Left ventricle myocardium inferior (tissue), 1 donor: ENCODE measurements at places on chromosomes 2 and 18. TPM values are rescaled to one million over a fixed set of nuclear protein-coding genes. Genes with fewer than 3 reads are reported as not detected.

DNA sequence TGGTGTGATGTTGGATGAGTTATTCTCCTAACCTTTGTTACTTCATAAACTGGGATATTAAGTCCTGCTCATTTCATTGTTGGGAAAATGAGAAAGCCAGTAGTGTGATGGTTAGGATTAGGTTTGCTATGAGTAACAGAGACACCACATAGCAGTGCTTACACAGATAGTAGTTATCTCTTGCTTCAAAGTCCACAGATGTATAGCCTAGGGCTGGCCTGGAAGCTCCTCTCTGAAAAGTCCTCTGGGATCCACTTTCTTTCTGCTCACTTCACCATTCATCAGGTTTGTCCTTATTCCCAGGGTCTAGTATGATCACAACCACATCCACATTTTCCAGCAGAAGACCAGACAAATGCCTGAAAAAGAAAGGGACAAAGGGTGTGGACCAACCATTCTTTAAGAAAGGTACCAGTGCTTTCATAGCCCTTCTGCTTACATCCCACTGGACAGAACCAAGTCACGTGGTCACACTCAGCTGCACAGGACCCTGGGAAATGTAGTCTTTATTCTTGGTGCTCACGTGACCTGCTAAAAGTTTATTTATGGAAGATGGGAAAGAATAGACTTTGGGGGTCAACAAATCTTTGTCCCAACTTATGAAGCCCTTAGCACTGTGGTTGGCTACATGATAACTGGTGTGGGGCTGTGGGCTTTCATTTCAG lies 108.9 kb downstream of the INSIG2 start:
- H3K4me3 ChIP-seq = no peak overlapping the region
- H3K27ac ChIP-seq = no peak overlapping the region
- no peaks in the 10 kb centered on the region for H3K4me1 ChIP-seq
- H3K27me3 ChIP-seq = peaks cover 27% of the 10 kb centered on the region
- DNase-seq = no peak

GRCh38 chr18:44840058-44840790 lies 159.5 kb downstream of the SETBP1 start:
- no peaks in the 10 kb centered on the region for H3K27me3 ChIP-seq
- no peak overlapping the region for H3K4me3 ChIP-seq
- peaks cover 49% of the 10 kb centered on the region for H3K4me1 ChIP-seq
- no peaks in the 10 kb centered on the region for H3K36me3 ChIP-seq

DNA sequence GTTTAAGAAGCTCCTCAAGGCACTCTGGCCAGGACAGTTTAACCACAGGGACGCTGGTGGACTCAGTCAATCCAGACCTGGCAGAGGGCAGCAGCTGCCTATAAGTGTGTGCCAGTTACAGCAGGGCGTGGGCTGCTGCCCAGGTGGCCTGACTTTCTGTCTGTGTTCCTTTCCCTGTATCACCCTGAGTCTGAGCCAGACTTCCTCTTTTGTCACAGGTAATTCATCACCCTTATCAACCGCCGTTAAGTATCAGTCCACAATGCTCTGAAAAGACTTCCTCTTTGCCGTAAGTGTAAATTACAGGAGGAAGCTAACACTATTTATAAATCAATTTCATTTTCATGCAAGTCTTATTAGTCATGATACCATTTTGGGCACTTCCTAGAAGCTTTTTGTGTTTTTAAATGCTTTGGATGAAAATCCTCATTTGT lies 7.0 kb downstream of the LPIN1 start:
- H3K27ac ChIP-seq = peak overlapping the region; percentile 61
- no peak for DNase-seq
- no peaks in the 10 kb centered on the region for H3K27me3 ChIP-seq

DNA sequence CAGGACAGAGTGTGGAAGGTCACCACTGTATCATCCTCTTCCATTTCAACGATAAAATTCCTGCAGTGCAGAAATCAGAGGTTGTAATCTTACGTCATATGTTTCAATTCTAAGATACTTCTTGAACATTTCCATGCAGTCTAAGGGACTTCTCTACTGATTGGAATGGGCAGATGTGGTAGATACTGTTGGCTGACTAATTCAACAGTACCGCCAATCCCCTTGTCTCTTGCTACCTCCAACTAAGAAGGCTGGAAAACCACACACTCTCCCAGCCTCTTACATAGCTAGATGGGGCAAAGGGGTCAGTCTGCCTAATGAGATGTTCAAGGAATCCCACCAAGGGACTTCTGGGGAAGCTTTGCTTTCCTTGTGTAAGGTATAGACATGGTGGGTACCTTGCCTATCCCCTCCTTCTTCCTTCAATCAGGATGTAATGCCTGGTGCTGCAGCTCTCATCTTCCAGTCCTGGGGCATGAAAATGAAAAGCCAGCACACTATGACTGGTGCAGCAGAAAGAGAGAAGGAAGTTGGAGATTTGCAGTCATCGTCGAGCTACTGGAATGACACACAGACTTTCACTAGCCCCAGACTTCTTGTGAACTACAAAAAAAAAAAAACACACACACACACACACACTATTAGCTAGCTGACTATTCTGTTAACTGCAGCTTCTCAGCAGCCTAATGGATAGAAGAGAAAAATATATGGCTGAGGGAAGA lies 84.1 kb downstream of the ALPK2 start:
- H3K27me3 ChIP-seq = no peaks in the 10 kb centered on the region
- DNase-seq = no peak
- peaks cover 37% of the 10 kb centered on the region for H3K4me1 ChIP-seq
- peak overlapping the region; percentile 76 for H3K27ac ChIP-seq

- H3K4me1 ChIP-seq = peaks cover 22% of the 10 kb centered on the region
- DNase-seq = no peak
- no peak overlapping the region for H3K4me3 ChIP-seq
- peak overlapping the region; percentile 31 for H3K27ac ChIP-seq
- H3K27me3 ChIP-seq = no peaks in the 10 kb centered on the region
Measured at GRCh38 chr2:168997118-168997521, 34.0 kb downstream of the ABCB11 start.

DNA sequence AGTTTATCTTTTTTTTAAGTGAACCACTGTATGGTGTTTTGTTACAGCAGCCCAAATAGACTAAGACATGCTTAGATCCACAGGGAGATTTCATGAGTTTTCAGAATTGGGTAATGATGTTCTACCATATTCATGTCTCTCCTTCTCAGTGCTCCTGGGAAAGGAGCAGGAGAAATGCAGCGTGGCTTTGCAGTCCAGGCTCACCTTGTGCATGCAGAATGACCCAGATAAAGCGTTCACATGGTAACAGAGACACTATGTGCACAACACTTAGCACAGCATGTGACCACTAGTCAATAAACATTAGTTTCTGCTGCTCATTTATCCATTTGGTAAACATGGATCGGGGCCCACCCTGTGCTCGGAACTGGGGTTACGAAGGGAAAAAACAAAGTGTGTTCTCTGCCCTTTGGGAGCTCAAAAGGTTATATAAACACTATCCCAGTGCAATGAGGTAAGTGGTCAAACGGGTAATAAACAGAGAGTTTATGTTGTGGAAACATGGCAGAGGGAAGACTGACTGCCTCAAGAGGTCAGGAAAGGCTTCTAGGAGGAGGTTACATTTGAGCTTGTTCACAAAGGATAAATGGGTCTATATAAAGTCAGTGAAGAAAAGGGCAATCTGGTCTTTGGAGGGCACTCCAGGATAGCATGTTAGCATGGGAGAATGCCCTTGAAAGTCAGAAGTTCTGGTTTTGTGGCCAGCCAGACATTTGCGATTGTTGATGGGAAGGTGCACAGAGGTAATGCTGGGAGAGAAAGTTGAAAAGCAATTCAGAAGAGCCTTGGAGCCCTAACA lies 299.2 kb downstream of the TDRD15 start:
- H3K27me3 ChIP-seq = no peaks in the 10 kb centered on the region
- H3K27ac ChIP-seq = no peak overlapping the region
- no peaks in the 10 kb centered on the region for H3K36me3 ChIP-seq
- no peaks in the 10 kb centered on the region for H3K4me1 ChIP-seq
- no peak for DNase-seq

DNA sequence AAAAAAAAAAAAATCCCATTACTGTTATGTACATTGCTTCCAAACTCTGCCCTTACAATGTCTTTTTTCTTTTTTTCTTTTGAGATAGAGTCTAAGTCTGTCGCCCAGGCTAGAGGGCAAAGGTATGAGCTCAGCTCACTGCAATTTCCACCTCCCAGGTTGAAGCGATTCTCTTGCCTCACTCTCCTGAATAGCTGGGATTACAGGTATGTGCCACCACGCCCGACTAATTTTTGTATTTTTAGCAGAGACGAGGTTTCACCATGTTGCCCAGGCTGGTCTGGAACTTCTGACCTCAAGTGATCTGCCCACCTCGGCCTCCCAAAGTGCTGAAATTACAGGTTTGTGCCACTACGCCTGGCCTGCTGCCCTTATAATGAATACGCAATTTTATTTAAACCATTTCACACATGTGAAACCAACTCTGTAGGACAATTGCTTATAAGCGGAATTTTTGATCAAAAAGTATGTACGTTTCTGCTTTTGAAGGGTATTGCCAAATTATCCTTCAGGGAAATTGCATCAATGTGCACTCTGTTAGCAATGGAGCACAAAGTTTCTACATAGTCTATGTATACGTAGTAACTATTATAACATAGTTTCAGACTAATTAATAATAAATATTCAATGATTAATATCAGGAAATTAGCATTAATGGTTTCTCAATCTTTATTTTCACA lies 55.7 kb upstream of the ACTR3 start:
- no peaks in the 10 kb centered on the region for H3K36me3 ChIP-seq
- no peak overlapping the region for H3K4me3 ChIP-seq
- H3K4me1 ChIP-seq = no peaks in the 10 kb centered on the region
- H3K27ac ChIP-seq = no peak overlapping the region
- no peak for DNase-seq
- no peaks in the 10 kb centered on the region for H3K27me3 ChIP-seq

- DNase-seq = no peak
- H3K4me1 ChIP-seq = no peaks in the 10 kb centered on the region
- H3K4me3 ChIP-seq = no peak overlapping the region
Measured at GRCh38 chr2:205990104-205990503, 95.9 kb downstream of the INO80D start.

ASB18 gene
- 11.3 TPM for total RNA-seq

GRCh38 chr18:58056852-58057251 lies 12.8 kb downstream of the NEDD4L start:
- H3K4me3 ChIP-seq = no peak overlapping the region
- H3K36me3 ChIP-seq = no peaks in the 10 kb centered on the region
- no peaks in the 10 kb centered on the region for H3K4me1 ChIP-seq

FEV gene
- not detected for total RNA-seq

GRCh38 chr2:168033966-168034365 lies 213.4 kb downstream of the STK39 start:
- H3K36me3 ChIP-seq = no peaks in the 10 kb centered on the region
- no peak overlapping the region for H3K27ac ChIP-seq
- DNase-seq = no peak
- no peaks in the 10 kb centered on the region for H3K27me3 ChIP-seq

DNA sequence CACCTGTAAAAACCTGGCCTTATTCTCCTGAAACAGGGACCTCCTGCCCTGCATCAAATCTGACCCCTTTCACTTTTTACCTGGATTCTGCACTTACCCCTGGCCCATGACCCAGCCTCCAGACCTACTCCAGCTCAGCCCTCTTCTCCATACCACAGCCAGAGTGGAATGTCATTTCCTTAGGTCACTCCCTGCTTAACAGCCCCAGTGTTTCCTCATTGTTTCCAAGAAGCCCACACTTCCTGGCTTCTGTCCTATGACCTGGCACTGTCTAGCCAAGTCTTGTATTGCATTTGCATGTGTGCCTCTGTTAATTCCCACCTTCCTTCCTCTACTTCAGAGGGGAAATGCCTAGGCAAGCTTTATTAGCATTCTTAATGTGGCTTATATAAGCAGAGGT lies 51.4 kb upstream of the TRIB2 start:
- no peak overlapping the region for H3K4me3 ChIP-seq
- H3K4me1 ChIP-seq = peaks cover 13% of the 10 kb centered on the region
- DNase-seq = no peak
- peak overlapping the region; percentile 51 for H3K27ac ChIP-seq
- no peaks in the 10 kb centered on the region for H3K36me3 ChIP-seq
- no peaks in the 10 kb centered on the region for H3K27me3 ChIP-seq

- peaks cover 9% of the 10 kb centered on the region for H3K27me3 ChIP-seq
- H3K4me1 ChIP-seq = peaks cover 25% of the 10 kb centered on the region
- peak overlapping the region; percentile 73 for H3K27ac ChIP-seq
- H3K4me3 ChIP-seq = peak overlapping the region; percentile 75
- peak; percentile 21 for DNase-seq
- no peaks in the 10 kb centered on the region for H3K36me3 ChIP-seq
Measured at GRCh38 chr2:143936848-143937722, 582.8 kb downstream of the ZEB2 start.

GRCh38 chr2:40004336-40004735 lies 225.3 kb upstream of the THUMPD2 start:
- no peak for DNase-seq
- H3K27ac ChIP-seq = no peak overlapping the region
- H3K4me1 ChIP-seq = peaks cover 9% of the 10 kb centered on the region
- H3K36me3 ChIP-seq = no peaks in the 10 kb centered on the region
- no peak overlapping the region for H3K4me3 ChIP-seq
- H3K27me3 ChIP-seq = no peaks in the 10 kb centered on the region

GRCh38 chr2:179082697-179083096 lies 32.8 kb upstream of the CCDC141 start:
- H3K36me3 ChIP-seq = no peaks in the 10 kb centered on the region
- DNase-seq = no peak
- no peaks in the 10 kb centered on the region for H3K27me3 ChIP-seq
- H3K4me3 ChIP-seq = no peak overlapping the region
- H3K27ac ChIP-seq = no peak overlapping the region

- no peak for DNase-seq
- H3K36me3 ChIP-seq = peaks cover 25% of the 10 kb centered on the region
- no peak overlapping the region for H3K27ac ChIP-seq
- H3K4me3 ChIP-seq = peak overlapping the region; percentile 39
- H3K27me3 ChIP-seq = peaks cover 60% of the 10 kb centered on the region
Measured at GRCh38 chr2:156329031-156329926, 3.2 kb downstream of the NR4A2 start.

DNA sequence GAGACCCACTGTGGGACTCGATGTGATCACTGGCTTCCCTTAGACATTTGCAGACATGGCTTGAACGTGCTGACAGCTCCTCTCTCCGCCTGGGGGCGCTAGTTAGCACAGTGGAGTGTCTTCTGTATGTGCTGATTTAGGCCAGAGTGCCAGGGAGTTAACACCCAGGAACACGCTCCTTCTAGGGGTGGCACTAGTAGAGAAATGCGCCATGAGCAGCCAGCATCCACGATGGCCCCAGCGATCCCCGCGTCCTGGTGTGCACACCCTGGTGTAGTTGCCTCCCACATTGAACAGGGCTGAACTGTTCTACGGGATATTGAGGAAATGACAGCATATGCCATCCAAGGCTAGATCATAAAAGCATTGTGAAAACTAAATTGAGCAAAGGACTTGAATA lies 11.4 kb upstream of the NMUR1 start:
- no peaks in the 10 kb centered on the region for H3K36me3 ChIP-seq
- peaks cover 41% of the 10 kb centered on the region for H3K4me1 ChIP-seq
- H3K4me3 ChIP-seq = no peak overlapping the region
- DNase-seq = no peak
- no peaks in the 10 kb centered on the region for H3K27me3 ChIP-seq

COLEC11 gene
- 4.9 TPM for total RNA-seq

DNA sequence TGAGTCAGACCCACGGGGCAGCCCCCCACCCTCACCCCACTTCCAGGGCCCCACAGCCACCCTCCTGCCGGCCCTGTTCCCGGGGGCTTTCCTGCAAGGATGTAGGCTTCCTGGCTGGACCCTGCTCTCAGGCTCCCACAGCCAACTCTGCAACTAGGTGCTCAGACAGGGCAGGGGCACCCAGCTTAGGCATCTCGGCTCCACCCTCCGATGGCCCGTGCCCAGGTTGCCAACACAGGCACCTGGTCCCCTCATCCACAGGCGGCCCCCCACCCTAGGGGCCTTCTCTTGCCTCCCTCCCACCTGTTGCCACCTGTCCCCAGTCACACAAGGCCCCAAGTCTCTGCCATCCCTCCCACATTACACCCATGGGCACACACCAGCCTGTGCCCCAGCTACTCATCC lies 34.6 kb downstream of the HS6ST1 start:
- no peak overlapping the region for H3K27ac ChIP-seq
- no peaks in the 10 kb centered on the region for H3K36me3 ChIP-seq
- no peak overlapping the region for H3K4me3 ChIP-seq
- H3K4me1 ChIP-seq = peaks cover 91% of the 10 kb centered on the region
